Islet precursor cell (in vitro differentiated cells): ENCODE measurements at places on chromosomes 1 and 21.
A peak's percentile ranks its signal among the peaks of the same experiment; 100 is the strongest.

GRCh38 chr1:5093042-5093441, 438.6 kb downstream of the AJAP1 start:
- DNase-seq, result no peak

DNA sequence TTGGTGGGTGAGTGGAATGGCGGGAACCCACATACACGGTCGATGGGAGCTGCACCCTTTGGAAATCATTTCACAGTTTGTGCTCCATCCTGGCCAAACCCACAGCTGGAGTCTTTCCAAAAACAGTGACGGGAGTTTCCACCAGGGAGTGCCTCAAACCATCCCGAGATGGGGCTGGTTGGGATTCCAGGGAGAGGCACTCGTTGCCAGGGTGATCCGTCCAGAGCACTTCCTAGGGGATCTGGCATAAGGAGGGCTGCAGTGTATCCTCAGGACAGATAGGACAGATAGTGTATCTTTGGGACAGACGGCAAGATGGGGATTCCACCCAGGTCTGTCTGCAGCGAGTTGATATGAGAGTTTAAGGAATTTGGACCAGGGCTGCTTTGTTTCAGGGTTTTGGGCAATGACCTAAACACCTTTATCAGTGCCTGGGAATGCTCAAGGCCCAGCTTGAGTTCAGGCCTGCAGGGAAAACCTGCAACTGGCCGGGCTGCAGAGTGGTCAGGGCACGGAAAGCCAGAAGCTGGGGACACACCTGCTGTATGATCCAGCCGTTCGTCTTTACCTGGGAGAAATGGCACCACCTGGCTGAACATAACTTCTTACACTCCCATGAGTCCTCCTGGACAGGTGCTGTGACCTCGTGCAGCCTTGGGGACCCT, 3.4 kb upstream of the POFUT2 start:
- peak; percentile 84 for DNase-seq

DNA sequence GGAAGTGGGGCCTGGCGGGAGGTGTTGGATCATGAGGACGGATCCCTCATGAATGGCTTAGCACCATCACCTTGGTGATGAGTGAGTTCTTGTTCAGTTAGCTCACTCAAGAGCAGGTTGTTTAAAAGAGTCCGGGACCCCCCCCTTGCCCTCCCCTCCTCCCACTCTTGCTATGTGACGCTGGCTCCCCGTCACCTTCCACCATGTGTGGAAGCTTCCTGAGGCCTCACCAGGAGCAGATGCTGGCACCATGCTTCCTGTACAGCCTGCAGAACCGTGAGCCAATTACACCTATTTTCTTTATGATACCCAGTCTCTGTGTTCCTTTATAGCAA, 3.0 kb upstream of the SLC19A1 start:
- DNase-seq, result no peak

- no peak for DNase-seq
These were observed 33.3 kb downstream of the ADCY10 start for GRCh38 chr1:167880580-167881021.

- DNase-seq, result no peak
These were observed 58.9 kb upstream of the ADARB1 start for GRCh38 chr21:45015469-45015860.

DNA sequence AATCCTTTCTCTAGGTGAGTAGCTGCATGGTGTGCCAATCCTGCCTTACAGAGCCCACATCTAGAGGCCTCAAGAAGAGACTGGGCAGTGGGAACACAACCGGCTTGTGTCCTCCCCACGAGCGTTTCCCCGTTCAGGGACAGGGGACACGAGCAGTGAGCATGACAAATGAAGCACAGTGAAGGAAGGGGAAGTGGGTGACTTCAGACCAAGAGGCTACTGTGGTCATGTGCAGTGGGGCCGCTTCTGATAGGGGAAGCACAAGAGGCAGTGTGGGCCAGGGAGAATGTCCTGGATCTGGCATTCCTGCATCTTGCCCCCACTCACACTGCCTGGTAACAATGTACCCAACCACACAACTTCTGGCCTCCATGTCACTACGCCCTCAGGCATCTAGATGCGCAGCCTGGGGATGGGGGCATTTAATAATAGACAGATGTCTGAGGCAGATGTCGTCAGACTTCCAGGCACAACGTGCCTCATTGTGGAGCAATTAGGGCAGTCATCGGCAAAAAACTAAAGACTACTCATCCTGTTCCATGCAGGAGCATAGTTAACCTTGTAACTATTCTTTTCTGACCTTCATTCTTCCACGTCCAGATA, 155.6 kb upstream of the NBPF11 start:
- DNase-seq, result no peak

DNA sequence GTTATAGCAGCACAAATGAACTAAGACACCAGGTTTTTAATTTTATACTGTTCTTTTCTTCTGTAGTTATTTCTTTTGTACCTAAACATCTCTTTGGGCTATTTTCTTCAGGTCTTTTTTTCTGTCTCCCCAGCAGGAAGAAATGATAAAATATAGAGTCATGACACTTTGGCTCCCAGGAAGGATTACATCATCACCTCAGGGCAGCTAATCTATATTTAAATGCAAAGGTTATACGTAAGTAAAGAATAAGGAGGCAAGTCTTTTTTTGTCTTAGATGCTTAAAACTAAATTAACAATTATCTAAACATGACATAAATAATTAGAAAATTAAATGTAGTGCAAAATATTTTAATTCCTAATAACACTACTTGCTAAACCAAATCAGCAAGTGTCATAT, 57.0 kb downstream of the WARS2 start:
- DNase-seq, result no peak
